Testis (tissue), 5 donors: ENCODE measurements at places on chromosomes 6 and 20.

DNA sequence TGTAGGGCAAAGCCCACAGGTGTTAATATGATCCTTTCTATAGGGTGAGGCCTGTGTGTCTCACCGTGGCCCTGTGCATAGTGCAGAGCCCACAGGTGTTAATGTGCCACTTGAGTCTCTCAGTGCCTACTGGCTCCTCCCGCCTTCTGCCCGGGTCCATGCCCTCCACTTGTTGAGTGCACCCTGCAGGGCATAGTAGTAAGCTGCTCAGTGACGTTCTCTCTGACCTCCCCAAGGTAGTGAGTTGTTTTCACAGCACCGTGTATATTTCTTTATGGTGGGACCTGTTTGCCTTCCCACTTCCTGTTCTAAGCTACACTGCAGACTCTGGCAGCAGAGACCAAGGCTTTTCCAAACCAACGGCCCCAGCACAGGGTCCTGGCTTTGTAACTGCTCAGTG is 64.5 kb upstream of the SLC22A1 start:
- H3K36me3 ChIP-seq = no peaks in the 10 kb centered on the region
- no peaks in the 10 kb centered on the region for H3K27me3 ChIP-seq
- no peak for DNase-seq
- no peak overlapping the region for H3K4me3 ChIP-seq

DNA sequence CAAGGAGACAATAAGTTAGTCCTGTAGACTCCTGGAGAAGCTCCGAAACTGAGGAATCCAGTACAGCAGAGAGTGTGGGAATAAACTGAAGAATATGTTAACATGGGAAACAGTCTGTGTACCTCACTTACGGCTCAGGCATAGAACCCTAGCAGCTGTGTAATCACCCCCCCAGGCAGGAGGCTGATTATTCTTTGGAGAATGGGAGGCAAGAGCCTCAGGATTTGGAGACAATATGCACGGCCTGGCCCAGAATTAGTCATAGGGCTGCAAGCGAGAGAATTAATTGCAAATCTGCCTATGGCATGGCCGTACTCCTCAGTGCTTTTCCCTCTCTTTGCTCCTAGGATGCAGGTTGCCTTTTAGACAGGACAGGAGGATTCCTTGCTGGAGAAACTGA is 27.5 kb upstream of the FYN start:
- DNase-seq = no peak
- H3K27me3 ChIP-seq = no peaks in the 10 kb centered on the region
- no peak overlapping the region for H3K4me3 ChIP-seq
- no peaks in the 10 kb centered on the region for H3K4me1 ChIP-seq
- no peak overlapping the region for H3K27ac ChIP-seq
- H3K36me3 ChIP-seq = no peaks in the 10 kb centered on the region

DNA sequence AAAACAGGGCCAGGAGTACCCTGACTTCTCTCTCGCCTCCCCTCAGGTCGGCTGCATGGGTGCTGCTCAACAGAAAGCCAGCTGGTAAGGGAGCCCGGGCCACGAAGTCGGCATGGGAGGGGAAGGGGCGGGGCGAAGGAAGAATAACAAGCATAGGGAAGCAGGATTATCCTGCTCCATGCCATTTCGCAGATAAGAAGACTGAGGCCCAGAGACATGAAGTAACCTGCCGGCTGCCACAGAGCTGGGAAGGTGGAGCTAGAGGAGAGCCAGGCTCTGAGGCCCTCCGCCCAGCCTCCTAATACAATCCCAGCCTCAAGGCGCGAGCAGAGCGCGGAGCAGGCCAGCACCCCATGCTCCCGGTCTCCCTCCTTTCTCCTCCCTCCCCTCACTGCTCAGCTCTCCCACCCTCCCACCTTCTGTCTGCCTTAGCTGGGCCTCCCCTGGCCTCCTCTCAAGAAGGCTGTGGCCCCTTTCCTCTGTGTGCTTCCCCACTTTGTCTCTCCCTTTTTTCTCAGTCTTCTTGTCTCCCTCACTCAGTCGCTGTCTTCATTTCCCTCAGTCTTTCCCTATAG is 13.2 kb upstream of the HMGA1 start:
- peak overlapping the region; percentile 92 for H3K27ac ChIP-seq
- no peaks in the 10 kb centered on the region for H3K27me3 ChIP-seq
- peaks cover 9% of the 10 kb centered on the region for H3K4me1 ChIP-seq
- peak overlapping the region; percentile 58 for H3K4me3 ChIP-seq

- DNase-seq = no peak
- no peak overlapping the region for H3K27ac ChIP-seq
- H3K36me3 ChIP-seq = no peaks in the 10 kb centered on the region
- H3K4me1 ChIP-seq = no peaks in the 10 kb centered on the region
Observed at GRCh38 chr20:42963796-42964195, 225.9 kb downstream of the PTPRT start.

- H3K4me3 ChIP-seq = no peak overlapping the region
- H3K4me1 ChIP-seq = no peaks in the 10 kb centered on the region
- H3K27me3 ChIP-seq = no peaks in the 10 kb centered on the region
- no peaks in the 10 kb centered on the region for H3K36me3 ChIP-seq
Observed at GRCh38 chr20:1648101-1648500, 9.5 kb downstream of the SIRPG start.
